Spleen (tissue), 13 donors: ENCODE measurements at places on chromosomes 11 and 22. TPM values are rescaled to one million over a fixed set of nuclear protein-coding genes. Genes with fewer than 3 reads are reported as not detected.

The LDLRAD3 gene
- total RNA-seq = 9.1 TPM

The OR5B21 gene
- 0.40 TPM for total RNA-seq

The ARHGEF17 gene
- total RNA-seq = 35.4 TPM

DNA sequence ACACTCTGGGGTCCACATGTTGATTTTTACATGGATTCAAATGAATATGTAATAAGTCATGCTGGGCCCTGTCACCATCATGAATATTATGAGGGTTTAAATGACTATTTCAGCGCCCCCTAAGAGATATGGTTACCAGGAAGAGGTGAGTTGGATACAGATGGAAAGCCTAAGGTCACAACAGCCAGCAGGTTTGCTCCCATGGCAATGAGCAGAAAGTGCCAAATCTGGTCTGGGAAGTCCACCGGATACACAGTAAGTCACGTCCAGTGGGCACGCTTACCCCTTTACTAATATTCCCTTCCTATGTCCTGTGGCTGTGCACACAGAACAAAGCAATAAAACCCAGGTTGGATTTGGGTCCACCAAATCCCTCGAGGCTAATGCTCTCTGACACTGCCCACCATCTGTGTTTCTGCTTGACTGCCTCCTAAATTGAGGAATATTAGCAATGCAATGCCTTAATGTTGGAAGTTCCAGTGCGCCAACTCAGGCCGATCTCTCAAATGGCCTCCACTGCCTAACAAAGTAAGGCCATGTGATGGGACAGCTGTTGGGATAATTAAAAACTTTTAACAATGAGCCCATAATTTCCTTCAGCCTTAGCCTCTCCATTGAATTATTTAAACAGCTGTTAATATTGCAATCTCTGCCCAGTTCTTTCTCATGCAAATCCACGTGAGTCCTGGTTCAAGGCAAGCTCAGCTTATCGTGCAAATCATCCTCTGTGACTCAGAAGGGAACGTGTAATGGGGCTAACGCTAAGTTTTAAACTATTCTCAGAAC is 97.6 kb downstream of the SLC1A2 start:
- no peak overlapping the region for H3K4me3 ChIP-seq
- H3K27me3 ChIP-seq = no peaks in the 10 kb centered on the region
- H3K4me1 ChIP-seq = no peaks in the 10 kb centered on the region

- no peaks in the 10 kb centered on the region for H3K27me3 ChIP-seq
- DNase-seq = no peak
- no peak overlapping the region for H3K4me3 ChIP-seq
- H3K27ac ChIP-seq = no peak overlapping the region
- no peaks in the 10 kb centered on the region for H3K36me3 ChIP-seq
- H3K4me1 ChIP-seq = no peaks in the 10 kb centered on the region
These were observed 64.7 kb downstream of the ADAMTS15 start for GRCh38 chr11:130513132-130513531.

- no peaks in the 10 kb centered on the region for H3K36me3 ChIP-seq
- peaks cover 11% of the 10 kb centered on the region for H3K27me3 ChIP-seq
- DNase-seq = no peak
- H3K4me1 ChIP-seq = no peaks in the 10 kb centered on the region
These were observed 38.7 kb upstream of the RCN1 start for GRCh38 chr11:32052215-32052614.

DNA sequence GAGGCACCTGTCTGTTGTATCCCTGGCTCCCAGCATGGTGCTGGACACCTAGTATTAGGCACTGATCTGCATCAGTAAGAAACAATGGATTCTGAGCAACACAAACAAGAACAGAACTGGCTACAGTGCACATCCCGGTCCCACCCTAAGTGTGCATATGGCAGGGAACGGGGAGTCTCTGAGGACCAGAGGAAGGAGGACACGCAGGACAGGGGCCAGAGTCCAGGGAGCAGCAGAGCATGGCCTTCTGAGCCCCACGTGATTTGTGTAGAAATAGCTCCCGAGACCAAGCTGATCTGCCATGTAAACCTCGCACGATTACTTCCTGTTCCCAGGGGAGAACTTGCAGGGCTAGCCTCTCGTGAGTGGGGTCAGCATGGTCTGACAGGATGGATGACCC is 12.7 kb upstream of the SNX32 start:
- no peaks in the 10 kb centered on the region for H3K27me3 ChIP-seq
- peaks cover 20% of the 10 kb centered on the region for H3K4me1 ChIP-seq
- H3K4me3 ChIP-seq = no peak overlapping the region
- H3K36me3 ChIP-seq = no peaks in the 10 kb centered on the region
- DNase-seq = no peak

DNA sequence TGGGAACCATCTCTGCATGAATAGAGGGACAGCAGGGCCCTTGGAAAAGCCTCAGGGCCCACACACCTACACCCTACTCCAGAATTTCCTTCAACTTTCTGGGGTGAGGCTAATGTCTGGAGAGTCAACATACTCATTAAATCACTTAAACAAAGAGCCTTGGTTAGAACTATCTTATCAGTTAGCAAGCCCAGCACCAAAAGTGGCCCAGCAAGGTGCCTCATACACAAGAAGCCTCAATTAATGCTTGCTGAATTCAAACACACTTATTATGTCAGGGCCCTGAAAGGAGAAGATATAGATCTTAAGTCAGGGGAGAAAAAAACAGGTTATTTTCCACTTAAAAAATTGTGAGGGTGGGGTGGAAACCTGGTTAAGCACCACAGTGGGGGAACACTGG is 61.4 kb downstream of the C11orf58 start:
- H3K4me1 ChIP-seq = peaks cover 38% of the 10 kb centered on the region
- peak; percentile 13 for DNase-seq
- no peak overlapping the region for H3K4me3 ChIP-seq
- H3K27me3 ChIP-seq = no peaks in the 10 kb centered on the region
- H3K27ac ChIP-seq = no peak overlapping the region
- H3K36me3 ChIP-seq = no peaks in the 10 kb centered on the region

DNA sequence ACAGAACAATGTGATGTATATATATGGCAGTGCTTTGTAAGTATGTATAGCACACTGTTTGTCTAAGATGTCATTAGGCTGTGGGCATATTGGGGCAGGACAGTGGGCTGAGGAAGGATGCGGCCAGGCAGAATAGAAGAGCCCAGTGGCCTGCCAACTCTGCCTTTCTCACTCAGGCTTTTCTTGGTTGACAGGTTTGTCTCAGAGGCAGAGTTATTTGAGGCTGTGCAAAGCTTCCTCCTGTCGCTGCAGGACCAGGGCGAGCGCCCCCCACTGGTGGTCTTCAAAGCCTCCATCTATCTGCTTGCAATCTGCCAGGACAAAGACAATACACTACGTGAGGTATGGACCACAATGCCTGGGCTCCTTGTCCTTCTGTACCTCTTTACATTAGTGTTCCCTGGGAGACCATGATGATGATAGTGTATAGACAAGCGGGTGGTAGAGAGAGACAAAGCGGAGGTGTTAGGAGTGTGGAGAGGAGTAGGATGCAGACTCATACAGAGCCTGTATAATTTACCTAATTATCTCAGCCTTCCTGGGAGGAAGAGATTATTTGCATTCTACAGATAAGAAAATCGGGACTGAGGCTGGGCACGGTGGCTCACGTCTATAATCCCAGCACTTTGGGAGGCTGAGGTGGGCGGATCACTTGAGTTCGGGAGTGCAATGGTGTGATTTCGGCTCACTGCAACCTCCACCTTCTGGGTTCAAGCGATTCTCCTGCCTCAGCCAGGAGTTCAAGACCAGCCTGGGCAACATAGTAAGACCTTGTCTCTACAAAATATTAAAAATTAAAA is 37.3 kb upstream of the CCDC134 start:
- no peak overlapping the region for H3K4me3 ChIP-seq
- H3K27me3 ChIP-seq = no peaks in the 10 kb centered on the region
- H3K4me1 ChIP-seq = no peaks in the 10 kb centered on the region
- peak; percentile 79 for DNase-seq

GRCh38 chr22:49306632-49307480 is 520.8 kb downstream of the BRD1 start:
- peak; percentile 42 for DNase-seq
- H3K27ac ChIP-seq = no peak overlapping the region
- H3K4me3 ChIP-seq = no peak overlapping the region
- no peaks in the 10 kb centered on the region for H3K36me3 ChIP-seq
- H3K4me1 ChIP-seq = peaks cover 7% of the 10 kb centered on the region

- no peak overlapping the region for H3K27ac ChIP-seq
- DNase-seq = peak; percentile 77
- peaks cover 85% of the 10 kb centered on the region for H3K27me3 ChIP-seq
- peak overlapping the region; percentile 69 for H3K4me3 ChIP-seq
These were observed 7.4 kb downstream of the SCARF2 start for GRCh38 chr22:20430101-20430719.

DNA sequence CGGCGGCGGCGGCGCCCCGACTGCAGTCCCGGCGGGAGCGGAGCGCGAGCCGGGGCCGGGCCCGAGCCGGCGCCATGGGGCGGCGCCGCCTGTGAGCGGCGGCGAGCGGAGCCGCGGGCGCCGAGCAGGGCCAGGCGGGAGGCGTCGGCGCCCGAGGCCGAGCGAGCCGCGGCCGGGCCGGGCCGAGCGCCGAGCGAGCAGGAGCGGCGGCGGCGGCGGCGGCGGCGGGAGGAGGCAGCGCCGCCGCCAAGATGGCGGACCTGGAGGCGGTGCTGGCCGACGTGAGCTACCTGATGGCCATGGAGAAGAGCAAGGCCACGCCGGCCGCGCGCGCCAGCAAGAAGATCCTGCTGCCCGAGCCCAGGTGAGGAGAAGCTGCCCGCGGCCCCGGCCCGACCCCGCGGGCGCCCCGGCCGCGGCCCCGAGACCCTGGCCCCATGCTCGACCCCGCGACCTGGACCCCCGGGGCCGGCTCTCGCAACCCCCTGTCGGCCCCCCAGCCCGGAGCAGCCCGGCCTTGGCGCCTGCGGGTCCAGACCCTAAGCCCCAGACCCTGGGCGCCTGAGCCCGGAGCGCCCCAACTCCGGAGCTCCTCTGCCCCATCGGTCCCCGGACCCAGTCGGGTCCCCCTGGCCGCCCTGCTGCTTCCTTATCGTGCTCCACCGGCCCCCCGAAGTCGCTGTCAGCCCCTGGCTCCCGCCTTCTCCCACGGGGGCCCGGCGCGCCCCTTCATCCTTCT is at the start of gene GRK2:
TSS of gene GRK2 (plus strand) at position 25 of the 739 bp plus-strand sequence. CDS start at position 252, 227 bp downstream.
- H3K36me3 ChIP-seq = no peaks in the 10 kb centered on the region
- H3K27ac ChIP-seq = peak within 1 kb of the TSS; percentile 100
- DNase-seq = peak; percentile 93
